ENCODE measurements at places on chromosomes 4 and X. TPM values are rescaled to one million over a fixed set of nuclear protein-coding genes. Genes with fewer than 3 reads are reported as not detected.

- no peaks in the 10 kb centered on the region for H3K36me3 ChIP-seq
- H3K4me3 ChIP-seq, result no peak overlapping the region
- DNase-seq, result no peak
- no peaks in the 10 kb centered on the region for H3K27me3 ChIP-seq
Measured at GRCh38 chr4:946517-947471, 14.5 kb downstream of the TMEM175 start.

- H3K27me3 ChIP-seq, result peaks cover 8% of the 10 kb centered on the region
- H3K27ac ChIP-seq, result peak within 1 kb of the TSS; percentile 59
- DNase-seq, result peak; percentile 38
- H3K36me3 ChIP-seq, result peaks cover 5% of the 10 kb centered on the region
- H3K4me3 ChIP-seq, result peak within 1 kb of the TSS; percentile 90
Measured at GRCh38 chrX:49058794-49059193, at the start of gene CCDC120. Gene CCDC120, plus strand, starts transcription at chrX:49058999. Its CDS starts 3,043 bp downstream, at chrX:49062042.

NWD2 gene
- not detected for total RNA-seq

DNA sequence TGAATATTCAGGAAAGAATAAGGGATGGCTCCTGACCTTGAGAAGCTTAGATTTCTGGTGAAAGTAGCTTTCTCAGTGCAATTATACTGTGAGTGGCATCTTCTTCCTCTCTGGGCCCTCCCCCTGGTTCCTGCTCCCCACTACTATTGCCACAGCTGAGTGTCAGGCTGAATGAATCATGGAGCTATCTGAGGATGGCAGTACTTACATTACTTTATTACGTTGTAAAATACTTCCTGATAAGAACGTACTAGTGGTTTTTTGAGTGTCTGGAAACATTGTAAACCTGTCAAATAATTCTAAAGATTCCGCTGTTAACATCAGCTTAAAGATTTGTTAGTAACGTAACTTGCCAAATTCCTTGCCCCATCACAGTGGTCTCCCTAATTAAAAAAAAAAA is 36.2 kb downstream of the ARHGAP10 start:
- H3K4me3 ChIP-seq, result no peak overlapping the region
- no peak overlapping the region for H3K27ac ChIP-seq
- H3K4me1 ChIP-seq, result peaks cover 34% of the 10 kb centered on the region
- peak; percentile 57 for DNase-seq
- no peaks in the 10 kb centered on the region for H3K36me3 ChIP-seq

DNA sequence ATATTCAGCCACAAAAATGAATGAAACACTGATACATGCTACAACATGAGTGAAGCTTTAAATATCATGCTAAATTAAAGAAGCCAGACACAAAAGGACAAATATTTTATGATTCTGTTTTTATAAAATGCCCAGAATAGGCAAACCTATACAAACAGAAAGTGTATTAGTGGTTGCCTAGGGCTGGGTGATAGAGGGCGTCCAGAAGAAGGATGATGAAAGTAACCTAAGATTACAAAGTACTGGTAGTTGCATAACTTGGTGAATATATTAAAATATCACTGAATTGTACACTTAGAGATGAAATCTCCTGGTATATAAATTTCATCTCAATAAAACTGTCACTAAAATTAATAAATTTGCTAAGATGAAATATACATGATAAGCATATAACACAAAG is 67.5 kb downstream of the FBXW7 start:
- H3K36me3 ChIP-seq, result no peaks in the 10 kb centered on the region
- H3K4me1 ChIP-seq, result peaks cover 6% of the 10 kb centered on the region
- H3K27me3 ChIP-seq, result no peaks in the 10 kb centered on the region
- H3K27ac ChIP-seq, result no peak overlapping the region

ZNF827 gene
- 22.4 TPM for total RNA-seq

MBTPS2 gene
- total RNA-seq, result 21.8 TPM

KCNIP4 gene
- 0.91 TPM for total RNA-seq

GPRASP3 gene
- 2.5 TPM for total RNA-seq

- H3K4me1 ChIP-seq, result no peaks in the 10 kb centered on the region
- no peak overlapping the region for H3K4me3 ChIP-seq
- H3K36me3 ChIP-seq, result no peaks in the 10 kb centered on the region
- no peak for DNase-seq
Measured at GRCh38 chrX:928606-929005, 283.8 kb downstream of the CRLF2 start.

SH2D1A gene
- not detected for total RNA-seq

- H3K27me3 ChIP-seq, result peaks cover 82% of the 10 kb centered on the region
- no peaks in the 10 kb centered on the region for H3K4me1 ChIP-seq
- no peaks in the 10 kb centered on the region for H3K36me3 ChIP-seq
- no peak overlapping the region for H3K27ac ChIP-seq
Measured at GRCh38 chrX:13805241-13805640, 11.7 kb downstream of the GPM6B start.

PITX2 gene
- total RNA-seq, result 0.77 TPM

DNA sequence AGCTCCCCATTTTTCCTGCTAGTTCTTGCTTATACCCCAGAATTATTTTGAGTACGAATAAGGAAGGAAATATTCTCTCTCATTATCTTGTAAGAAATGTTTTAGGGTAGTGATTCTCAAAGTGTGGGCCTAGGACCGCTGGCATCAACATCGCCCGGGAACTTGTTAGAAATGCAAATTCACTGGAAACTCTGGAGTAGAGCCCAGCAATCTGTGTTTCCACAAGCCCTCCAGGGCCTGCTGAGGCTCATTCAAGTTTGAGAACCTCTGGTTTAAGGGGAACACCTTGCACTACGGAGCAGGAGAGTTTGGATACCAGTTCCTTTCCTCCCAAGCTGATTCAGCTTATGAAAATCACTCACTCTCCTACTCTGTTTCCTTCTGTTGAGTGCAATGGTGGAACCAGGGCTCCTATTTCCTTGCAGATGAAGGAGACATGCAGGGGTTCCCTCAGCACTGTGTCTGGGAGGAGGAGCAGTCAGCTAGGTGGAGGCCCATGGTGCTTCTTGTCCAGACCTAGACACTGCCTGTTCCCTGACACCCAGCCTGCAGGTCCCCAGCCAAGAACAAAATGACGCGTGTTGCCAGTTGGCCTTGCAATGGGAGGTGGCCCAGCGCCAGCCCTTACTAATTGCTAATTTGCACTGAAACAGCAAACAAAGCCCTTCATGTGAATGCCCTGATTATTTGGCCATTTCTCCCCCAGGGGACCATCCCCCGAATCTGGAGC is 68.5 kb downstream of the CYTL1 start:
- no peaks in the 10 kb centered on the region for H3K27me3 ChIP-seq
- no peaks in the 10 kb centered on the region for H3K36me3 ChIP-seq
- H3K4me3 ChIP-seq, result no peak overlapping the region
- no peaks in the 10 kb centered on the region for H3K4me1 ChIP-seq

DNA sequence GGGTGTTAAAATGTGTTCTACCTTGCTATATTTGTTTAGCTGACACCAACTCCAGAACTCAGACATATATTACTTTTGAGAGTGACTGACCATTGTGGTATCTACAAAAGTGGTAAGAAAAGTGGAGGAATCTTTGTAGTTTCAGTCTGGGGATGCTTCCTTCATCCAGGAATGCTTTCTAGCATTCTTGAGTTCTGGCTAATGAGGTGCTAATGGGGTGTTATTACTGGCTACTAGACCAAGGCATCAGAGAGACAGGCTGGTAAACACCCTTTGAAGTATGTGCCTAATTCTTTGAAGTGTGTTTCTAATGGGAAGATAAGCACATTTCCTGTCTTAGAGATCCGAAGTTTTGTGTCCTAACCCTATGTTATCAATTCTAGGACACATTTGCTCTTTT is 310.4 kb downstream of the SPRY1 start:
- H3K4me1 ChIP-seq, result no peaks in the 10 kb centered on the region
- no peak overlapping the region for H3K4me3 ChIP-seq
- H3K27ac ChIP-seq, result no peak overlapping the region
- no peak for DNase-seq

DNA sequence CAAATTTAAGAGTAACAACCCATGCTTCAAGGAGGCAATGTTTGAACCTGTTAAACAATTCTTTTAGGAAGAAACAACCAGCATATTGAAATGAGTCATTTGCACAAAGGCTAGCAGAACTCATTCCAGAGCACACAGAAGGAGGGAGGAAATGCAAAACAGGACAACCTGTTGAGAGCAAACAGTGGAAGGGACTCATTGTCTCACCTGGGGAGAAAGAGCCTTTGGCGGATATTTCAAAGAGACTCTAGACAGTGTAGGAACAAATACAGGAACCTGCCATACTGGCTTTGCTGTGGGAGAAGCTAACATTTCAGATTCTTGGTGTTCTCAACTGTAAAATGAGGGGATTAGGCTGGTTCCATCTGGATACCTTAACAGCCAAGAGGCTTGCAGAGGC is 14.8 kb upstream of the RASGEF1B start:
- H3K4me3 ChIP-seq, result no peak overlapping the region
- no peak for DNase-seq
- H3K27me3 ChIP-seq, result no peaks in the 10 kb centered on the region
- H3K36me3 ChIP-seq, result no peaks in the 10 kb centered on the region
- no peak overlapping the region for H3K27ac ChIP-seq
- peaks cover 6% of the 10 kb centered on the region for H3K4me1 ChIP-seq

- no peak overlapping the region for H3K27ac ChIP-seq
- H3K4me1 ChIP-seq, result no peaks in the 10 kb centered on the region
- no peaks in the 10 kb centered on the region for H3K36me3 ChIP-seq
- H3K4me3 ChIP-seq, result no peak overlapping the region
- DNase-seq, result no peak
Measured at GRCh38 chrX:40806513-40807220, 71.3 kb upstream of the MED14 start.

- DNase-seq, result no peak
- H3K4me3 ChIP-seq, result no peak overlapping the region
- H3K4me1 ChIP-seq, result no peaks in the 10 kb centered on the region
- peaks cover 53% of the 10 kb centered on the region for H3K27me3 ChIP-seq
Measured at GRCh38 chrX:44723426-44723825, 120.4 kb upstream of the DUSP21 start.

GRCh38 chr4:8192748-8193738 is 6.0 kb upstream of the SH3TC1 start:
- H3K36me3 ChIP-seq, result no peaks in the 10 kb centered on the region
- H3K27me3 ChIP-seq, result no peaks in the 10 kb centered on the region
- no peak overlapping the region for H3K27ac ChIP-seq
- DNase-seq, result peak; percentile 76
- no peak overlapping the region for H3K4me3 ChIP-seq
- peaks cover 30% of the 10 kb centered on the region for H3K4me1 ChIP-seq

DNA sequence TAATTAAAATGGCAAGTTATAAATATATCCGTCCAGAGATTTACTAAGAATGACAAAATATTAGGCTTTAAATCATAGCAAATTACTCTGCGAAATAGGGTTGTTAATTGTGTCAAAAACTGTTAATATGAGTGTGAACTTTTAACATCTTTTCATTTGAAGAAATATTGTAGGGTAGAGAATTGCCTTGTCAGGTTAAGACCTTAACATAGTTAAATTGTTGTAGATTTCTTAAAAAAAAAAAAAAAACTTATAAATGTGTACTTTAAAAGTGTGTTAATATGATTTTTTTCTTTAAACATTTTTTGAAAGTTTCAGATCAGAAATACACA is 107.7 kb upstream of the TLR2 start:
- no peaks in the 10 kb centered on the region for H3K4me1 ChIP-seq
- peak overlapping the region; percentile 51 for H3K27ac ChIP-seq
- peaks cover 4% of the 10 kb centered on the region for H3K36me3 ChIP-seq
- H3K4me3 ChIP-seq, result no peak overlapping the region

HPSE gene
- 6.0 TPM for total RNA-seq

ERCC6L gene
- total RNA-seq, result 1.0 TPM

DNA sequence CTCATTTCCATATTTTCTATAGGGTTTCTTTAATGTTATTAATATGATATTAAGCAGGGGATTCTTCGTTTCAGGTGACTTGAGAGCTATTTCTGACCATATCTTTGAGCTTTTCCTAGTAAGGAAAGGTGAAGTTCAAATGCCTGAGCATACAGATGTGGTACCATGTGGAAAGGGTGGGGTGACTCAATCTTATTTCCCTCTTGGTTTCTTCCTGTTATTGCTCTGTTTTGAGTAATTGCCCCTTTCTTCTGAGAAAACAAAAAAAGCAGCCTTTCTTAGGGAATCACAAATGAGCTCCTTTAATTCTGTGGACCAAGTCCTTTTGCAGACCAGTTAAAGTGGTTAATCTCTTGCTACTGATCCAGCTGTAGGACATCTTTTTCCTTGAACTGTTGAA is 41.0 kb upstream of the AGA start:
- H3K4me1 ChIP-seq, result peaks cover 8% of the 10 kb centered on the region
- DNase-seq, result no peak
- no peak overlapping the region for H3K27ac ChIP-seq
- no peak overlapping the region for H3K4me3 ChIP-seq
- no peaks in the 10 kb centered on the region for H3K27me3 ChIP-seq
- H3K36me3 ChIP-seq, result no peaks in the 10 kb centered on the region

GPC4 gene
- 1.9 TPM for total RNA-seq

TBC1D9 gene
- total RNA-seq, result 17.4 TPM

CENPVL1 gene
- total RNA-seq, result not detected

DNA sequence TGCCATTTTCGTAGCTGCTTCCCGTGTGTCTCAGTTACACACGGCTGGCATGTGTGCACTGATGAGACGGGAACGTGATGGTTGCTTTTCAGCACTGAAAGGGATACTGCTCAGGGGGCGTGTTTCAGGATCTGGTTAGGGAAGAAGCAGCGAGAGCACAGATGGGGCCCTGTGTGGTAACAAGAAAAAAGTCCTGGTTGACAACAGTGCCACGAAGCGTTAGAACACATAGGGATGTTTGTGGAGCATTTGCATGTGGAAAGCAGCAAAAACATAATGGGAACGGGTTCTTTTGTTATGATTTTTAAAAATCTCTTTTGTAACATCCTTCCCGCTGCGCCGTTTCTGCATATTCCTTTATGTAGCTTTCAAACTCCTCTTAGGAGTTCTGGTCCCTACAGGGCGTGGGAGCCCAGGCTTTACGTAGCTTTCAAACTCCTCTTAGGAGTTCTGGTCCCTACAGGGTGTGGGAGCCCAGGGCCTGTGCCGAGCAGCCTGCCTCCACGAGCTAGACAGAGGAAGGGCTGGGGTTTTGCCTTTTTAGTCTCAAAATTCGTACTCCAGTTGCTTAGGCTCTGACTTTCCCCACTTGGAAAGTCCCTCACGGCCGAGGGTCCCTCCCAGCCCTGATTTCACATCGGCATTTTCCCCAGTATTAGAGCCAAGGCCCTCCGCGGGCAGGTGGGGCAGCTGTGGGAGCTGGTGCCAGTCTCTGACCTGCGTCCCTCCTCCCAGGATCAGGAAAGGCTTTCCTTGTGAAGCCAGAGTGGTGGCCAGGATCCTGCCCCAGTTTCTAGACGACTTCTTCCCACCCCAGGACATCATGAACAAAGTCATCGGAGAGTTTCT is 11.0 kb upstream of the MSANTD1 start:
- no peak for DNase-seq
- H3K4me3 ChIP-seq, result no peak overlapping the region
- peaks cover 5% of the 10 kb centered on the region for H3K4me1 ChIP-seq
- no peak overlapping the region for H3K27ac ChIP-seq

Data from MCF 10A (cell line).